ENCODE measurements at places on chromosomes 1 and 21.
A peak's percentile ranks its signal among the peaks of the same experiment; 100 is the strongest.

DNA sequence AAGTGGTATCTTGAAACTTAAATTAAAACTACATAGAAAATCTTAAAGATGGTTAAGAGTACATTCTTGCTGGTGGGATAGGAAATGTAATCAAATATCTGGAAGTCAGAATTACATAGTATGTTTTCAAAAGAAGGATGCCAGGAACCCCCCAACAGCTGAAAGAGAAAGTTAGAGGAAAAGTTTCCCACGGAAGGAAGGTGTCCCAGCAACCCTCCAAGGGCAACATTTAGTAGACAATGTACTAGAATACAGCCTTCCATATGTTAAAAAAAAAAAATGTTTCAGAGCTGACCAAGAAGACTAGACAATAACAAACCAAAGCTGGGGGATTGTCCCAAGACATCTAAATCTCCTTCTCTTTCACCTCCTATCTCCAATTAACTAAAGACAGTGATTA lies 2.2 kb downstream of the DEDD start:
- DNase-seq = no peak

- no peak for DNase-seq
Measured at GRCh38 chr1:205610036-205610435, 21.8 kb downstream of the ELK4 start.

DNA sequence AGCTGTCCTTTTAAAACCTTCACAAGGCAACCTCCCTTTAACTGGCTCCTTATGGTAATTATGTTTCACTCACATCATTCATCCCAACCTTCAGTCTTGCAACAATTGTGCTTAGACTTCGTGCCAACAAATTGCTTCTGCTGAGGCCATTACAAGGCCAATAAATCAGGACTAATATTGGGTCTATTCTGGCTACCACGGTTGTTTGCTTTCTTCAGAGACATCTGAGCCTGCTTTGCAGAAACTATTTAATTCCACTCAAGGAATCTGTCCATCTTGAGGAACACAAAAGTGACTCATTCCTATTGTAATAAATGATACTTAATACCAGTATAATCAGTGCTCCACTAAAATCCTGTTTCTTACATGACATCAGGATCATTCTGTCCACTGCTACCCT lies 2.6 kb upstream of the GSTM4 start:
- DNase-seq = no peak

GRCh38 chr1:246689409-246690008 lies 34.7 kb upstream of the SCCPDH start:
- DNase-seq = peak; percentile 30

- DNase-seq = no peak
Measured at GRCh38 chr1:160217481-160218051, 12.4 kb downstream of the PEA15 start.

GRCh38 chr1:91731815-91732214 lies 154.1 kb downstream of the TGFBR3 start:
- DNase-seq = no peak

GRCh38 chr1:67484492-67484891 lies 54.3 kb upstream of the SERBP1 start:
- DNase-seq = no peak

DNA sequence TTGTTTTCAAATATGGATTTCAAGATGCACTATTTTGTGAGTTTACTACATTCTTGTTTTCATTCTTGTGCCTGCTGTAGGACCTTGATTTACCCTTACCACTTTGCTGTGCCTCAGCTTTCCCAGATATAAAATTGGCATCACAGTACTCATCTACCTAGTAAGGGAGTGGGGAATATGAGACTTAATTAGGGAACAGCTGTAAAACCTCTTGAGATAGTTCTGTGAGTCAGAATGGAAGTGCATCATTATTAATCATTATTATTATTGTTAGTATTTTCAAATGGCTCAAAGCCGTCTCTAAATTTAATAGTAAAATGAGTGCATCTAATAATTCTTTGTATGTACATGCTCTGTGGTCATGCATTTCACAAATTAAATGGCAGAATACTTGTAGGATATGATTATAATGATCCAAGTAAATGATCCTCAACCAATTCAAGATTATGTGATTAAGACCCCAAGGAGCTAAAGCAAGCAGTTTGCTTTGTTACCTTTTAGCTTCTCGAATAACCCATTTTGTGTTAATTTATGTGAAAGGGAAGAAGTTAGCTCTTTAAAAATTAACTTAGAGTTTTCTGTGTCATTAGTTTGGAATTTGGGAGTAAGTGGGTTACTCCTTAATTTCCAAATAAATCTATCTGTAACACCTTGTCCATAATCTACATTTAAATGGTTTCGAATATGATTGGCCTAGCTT lies 155.4 kb downstream of the NFIA start:
- DNase-seq = no peak

DNA sequence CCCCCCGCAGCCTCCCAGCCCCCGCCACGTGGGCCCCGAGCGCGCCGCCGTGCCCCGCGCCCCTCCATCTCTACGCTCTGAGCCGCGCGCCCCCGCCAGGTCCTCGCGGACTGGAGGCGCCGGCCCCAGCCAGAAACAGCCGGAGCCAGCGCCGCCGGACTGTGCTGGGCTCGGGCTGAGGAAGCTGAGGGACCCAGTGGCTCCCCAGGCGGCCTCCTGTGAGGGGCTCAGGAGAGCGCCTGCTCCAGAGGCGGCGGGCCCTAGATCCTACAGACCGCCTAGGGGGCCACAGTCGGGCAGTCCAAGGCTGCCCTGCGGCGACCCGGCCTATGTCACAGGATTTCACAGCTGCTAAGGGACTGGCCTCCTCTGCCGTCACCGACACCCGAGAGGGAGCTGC lies 82.1 kb downstream of the NENF start:
- no peak for DNase-seq

DNA sequence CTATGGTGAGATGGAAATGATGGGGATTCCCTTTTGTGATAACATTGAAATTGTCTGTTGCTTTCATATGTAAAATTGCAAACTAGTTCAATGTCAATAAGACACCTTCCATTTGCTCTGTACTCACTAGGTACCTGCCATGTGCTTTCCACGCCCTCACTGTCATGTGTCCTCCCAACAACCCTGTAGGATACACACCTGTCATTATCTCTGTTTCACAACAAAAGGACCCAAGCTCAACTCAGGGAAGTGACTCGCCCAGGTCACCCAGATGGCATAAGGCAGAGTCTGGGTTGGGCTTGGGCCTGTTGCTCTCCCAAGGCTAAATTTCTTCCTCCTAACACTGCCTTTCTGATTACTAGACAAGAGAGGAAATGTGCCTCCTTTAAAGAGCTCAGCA lies 45.3 kb upstream of the MCOLN3 start:
- DNase-seq = no peak

- no peak for DNase-seq
Measured at GRCh38 chr1:36787312-36787913, 246.9 kb downstream of the GRIK3 start.

- DNase-seq = no peak
Measured at GRCh38 chr1:209397371-209397770, 186.1 kb upstream of the CAMK1G start.

GRCh38 chr1:160777486-160778089 lies 18.4 kb upstream of the LY9 start:
- DNase-seq = peak; percentile 39

- DNase-seq = no peak
Measured at GRCh38 chr1:93587354-93587753, 94.3 kb downstream of the BCAR3 start.

DNA sequence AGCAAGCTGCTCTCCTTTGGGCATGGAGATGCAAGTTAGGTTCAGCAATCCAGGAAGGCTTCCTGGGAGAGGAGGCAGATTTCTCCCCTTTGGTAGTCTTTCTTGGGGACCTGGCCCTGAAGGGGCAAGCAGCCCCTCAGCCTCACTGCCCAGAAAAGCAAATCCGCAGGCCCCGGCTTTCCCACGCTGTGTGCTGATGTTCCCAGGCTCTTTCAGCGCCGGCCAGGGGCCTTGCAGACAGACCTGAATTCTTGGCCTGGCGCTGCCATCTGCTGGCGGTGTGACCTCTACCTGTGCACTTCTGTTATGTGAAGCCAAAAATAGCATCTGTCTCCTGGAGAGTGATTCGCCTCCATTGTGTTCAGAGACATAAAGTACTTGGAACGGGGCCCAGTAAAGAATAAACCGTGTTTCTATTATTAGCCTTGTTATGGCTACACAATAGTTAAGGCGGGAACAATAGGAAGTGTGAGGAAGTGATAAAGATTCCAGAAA lies 64.8 kb downstream of the ALPL start:
- no peak for DNase-seq

DNA sequence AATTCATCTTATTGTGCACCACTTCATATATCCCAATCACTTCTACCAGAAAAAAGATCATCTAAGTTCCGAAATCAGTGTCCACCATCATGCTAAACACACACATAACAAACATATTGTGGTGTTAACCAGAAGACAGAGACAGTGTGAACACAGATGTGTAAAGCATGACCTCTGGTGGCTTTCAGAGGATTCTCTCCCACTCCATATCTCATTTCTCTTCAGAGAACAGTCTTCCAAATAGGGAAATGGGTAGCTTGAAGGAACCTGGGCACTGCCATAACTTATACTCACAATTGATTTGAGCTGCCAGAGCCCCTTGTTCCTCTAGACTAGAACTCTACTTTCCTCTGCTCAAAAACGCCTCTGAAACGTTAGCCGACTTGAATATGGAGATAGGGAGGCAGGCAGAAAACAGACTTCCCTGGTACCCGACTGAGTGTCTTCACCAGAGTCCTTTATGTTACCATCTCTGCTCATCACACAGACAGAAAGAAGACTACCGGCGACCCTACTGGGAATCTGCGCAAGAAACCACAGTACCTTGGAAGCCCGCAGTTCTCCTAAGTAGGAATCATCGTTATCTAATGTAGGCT lies 1.8 kb upstream of the ELAPOR1 start:
- no peak for DNase-seq

GRCh38 chr1:21567241-21568005 lies 58.2 kb downstream of the ALPL start:
- no peak for DNase-seq

DNA sequence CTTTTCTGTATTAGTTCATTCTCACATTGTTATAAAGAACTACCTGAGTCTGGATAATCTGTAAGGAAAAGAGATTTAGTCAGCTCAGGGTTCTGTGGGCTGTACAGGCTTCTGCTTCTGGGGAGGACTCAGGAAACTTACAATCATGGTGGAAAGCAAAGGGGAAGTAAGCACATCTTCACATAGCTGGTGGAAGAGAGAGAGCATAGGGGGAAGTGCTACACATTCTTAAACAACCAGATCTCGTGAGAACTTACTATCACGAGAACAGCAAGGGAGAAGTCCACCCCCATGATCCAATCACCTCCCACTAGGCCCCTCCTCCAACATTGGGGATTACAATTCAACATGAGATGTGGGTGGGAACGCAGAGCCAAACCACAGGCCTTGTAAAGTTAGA lies 37.9 kb upstream of the AHCTF1 start:
- no peak for DNase-seq

DNA sequence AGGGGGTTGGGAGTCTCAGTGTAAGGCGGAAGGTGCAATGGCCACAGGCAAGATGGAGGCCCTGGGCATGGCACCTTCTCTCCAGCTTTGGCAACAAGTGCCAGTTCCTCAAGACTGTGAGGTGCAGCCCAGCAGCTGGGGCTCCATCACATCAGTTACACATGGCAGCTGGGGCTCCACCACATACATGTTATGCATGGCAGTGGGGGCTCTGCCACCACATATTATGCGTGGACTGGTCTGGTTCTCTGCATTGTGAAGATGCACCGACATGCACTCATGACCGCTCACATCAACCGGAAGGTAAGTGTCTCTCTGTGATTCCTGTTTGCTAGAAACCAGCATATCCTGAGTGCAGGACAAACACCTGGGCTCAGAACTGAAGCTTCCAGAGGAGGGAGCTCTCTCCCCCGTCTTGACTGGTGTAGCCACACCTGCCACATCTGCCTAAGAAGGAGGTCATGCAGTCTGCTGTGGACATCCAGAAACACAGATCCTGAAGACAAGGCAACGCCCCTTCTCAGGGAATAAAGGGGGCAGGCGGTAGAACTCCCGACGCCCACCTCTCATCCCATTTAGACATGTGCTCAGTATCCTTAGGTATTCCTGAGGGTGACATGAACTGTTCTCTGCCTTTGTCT lies 104.1 kb upstream of the TMPRSS2 start:
- no peak for DNase-seq

DNA sequence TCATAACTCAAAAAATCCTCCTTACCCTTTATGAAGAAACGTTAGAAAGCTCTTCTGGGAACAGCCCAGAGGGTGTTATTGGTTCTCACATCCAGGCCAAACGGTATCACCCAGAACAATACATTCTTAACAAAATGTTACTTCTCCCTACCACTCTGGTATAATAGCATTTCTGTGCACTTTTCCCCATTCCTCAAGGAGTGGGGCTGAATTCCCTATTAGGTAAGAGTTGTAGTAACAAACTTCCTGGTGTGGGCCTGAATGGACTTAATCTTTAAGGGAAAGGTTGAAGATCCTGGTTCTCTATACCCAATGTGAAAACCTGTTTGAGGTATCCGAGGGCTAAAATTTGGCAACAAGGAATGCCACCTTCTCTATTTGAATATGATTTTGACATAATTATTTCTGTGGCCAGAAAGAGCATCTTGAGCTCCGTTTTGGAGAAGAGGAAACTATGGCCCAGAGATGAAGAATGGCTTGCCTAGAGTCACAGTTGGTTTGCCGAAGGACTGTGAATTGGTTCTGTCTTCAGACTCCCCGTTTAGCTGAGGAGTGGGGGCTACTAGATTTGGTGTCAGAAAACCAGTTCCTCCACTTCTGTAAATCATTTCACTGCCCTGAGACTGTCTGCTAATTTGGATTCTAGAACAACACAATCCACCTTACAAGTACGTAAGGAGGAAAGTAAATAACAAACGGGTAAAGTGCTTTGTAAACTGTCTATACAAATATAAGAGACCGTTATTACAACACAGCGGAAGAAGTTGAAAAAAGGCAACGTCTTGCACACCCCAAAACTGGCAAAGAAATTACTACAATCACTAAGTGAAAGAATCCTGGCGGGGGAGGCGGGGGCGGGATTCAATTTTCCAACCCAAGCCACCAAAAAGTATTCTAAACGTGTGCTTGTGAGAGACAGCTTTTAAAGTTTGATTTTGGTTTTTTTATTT lies 2.3 kb downstream of the ANP32E start:
- peak; percentile 34 for DNase-seq

DNA sequence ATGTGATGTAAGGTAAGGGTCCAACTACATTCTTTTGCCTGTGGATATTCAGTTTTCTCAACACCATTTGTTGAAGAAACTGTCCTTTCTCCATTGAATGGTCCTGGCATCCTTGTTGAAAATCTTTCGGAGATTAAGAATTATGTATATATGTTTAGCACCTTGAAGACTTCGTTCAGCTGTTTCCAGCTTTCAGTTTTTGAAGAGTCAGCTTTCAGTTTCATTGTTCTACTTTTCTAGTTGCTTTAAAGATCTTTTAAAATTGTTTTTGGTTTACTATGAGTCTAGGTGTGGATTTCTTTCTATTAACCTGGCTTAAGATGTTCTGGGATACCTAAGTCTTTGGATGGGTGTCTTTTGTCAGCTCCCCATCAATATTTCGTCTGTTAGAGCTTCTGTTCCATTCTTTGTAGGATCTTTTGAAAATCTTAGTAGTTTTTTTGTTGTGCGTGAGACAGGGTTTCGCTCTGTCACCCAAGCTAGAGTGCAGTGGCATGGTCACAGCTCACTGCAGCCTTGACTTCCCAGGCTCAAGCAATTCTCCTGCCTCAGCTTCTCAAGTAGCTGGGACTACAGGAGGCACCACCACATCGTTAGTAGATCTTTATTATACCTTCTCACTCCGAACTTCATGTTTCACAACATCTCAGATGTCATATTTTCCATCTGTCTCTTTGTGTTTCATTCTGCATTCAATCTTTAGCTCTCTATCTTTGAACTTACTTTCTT lies 353.5 kb upstream of the B3GALT2 start:
- DNase-seq = peak; percentile 25

GRCh38 chr1:221449801-221450470 lies 292.0 kb downstream of the DUSP10 start:
- no peak for DNase-seq

Measured in activated T-cell treated with anti-CD3 and anti-CD28 coated beads, Interleukin-2, amount 50 U/mL, for 1 hour (primary cell).